ENCODE measurements at places on chromosomes 16 and 17.

GRCh38 chr17:50864747-50865059 lies 1.5 kb downstream of the TOB1 start:
- no peak for DNase-seq

DNA sequence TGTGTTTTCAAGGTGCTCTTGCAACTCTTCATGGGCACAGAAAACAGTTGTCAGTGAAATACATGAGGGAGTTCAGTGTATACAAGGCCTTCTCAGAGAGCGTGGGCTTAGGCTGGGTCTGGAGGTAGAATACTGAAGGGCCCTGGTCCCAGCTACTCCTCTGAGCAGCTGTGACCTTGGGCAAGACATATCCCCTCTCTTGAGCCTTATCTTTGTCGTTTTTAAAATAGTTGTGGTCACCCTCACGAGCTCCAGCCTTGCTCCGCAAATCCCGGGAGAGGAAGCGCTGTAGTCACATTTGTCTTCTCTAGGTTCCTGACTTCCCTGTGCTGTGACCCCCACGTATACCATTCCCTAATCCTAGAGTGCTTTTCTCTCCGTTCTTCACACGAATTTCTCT lies 3.6 kb downstream of the ZNRF1 start:
- DNase-seq = no peak

- peak; percentile 60 for DNase-seq
These were observed 16.5 kb upstream of the PRM1 start for GRCh38 chr16:11297492-11298142.

DNA sequence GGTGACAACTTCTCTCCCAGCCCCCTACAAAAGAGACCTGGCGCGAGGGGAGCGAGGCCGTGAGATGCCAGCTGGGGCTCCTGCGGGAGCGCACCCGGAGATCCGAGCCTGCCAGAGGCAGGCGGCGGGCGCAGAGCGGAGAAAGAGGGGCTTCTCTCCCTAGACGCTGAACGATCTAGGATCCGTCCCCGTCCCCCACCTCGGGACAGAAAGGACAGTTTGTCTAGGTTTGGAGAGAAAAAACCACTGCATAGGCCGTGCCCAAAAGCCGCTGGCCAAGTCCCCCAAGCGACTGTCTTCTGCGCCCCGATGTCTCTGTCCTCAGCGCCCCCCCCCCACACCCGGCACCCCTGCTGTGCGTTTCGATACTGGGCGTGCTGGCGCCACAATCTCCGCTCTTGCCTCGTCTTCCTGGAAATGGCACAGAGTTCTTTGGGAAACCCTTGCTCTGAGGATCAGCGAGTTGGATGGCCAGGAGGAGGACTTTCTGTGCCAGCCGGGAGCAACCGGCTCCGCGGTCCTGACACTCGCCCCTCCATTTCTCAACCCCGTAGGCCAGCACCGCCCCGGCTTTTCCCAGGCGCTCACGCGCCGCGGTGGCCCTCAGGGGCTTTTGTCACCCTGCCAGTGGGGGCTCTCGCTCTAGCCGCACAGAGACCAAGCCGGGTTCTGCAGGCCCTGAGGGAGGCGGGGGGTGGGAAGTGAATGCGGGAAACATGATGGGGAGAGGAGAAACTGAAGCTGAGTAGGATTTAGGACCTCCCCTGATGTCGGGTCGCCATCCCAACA lies 1.0 kb downstream of the SSTR2 start:
- no peak for DNase-seq

DNA sequence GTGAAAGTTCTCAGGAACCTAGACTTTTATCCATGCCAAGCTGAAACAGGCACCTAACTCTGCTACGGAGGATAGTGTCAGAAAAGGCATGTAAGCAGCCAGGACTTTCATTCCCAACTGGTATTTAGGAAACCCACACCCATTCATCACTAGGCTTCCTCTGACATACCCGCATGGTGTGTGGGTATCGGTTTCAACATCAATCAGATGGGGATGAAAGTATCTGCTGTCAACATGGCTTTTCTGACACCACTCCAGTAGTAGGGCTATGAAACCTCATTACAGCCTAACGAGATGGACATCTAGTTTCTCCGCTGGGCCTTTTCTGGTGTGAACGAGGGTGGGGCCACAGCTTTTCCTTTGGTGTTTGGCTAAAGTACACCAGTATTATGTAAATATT lies 1178.3 kb downstream of the CDH11 start:
- DNase-seq = no peak

DNA sequence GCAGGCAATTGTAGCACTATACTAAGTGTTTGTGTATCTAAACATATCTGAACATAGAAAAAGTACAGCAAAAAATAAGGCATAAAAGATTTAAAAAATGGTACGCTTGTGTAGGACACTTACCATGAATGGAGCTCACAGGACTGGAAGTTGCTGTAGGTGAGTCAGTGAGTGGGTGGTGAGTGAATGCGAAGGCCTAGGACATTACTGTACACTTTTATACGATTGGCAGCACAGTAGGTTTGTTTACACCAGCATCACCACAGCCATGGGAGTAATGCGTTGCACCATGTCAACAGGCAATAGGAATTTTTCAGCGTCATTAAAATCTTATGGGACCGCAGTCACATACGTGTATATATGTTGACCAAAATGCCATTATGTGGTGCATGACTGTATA lies 45.6 kb downstream of the DNAH9 start:
- DNase-seq = no peak

- no peak for DNase-seq
These were observed 8.1 kb upstream of the NLRP1 start for GRCh38 chr17:5592382-5592781.

DNA sequence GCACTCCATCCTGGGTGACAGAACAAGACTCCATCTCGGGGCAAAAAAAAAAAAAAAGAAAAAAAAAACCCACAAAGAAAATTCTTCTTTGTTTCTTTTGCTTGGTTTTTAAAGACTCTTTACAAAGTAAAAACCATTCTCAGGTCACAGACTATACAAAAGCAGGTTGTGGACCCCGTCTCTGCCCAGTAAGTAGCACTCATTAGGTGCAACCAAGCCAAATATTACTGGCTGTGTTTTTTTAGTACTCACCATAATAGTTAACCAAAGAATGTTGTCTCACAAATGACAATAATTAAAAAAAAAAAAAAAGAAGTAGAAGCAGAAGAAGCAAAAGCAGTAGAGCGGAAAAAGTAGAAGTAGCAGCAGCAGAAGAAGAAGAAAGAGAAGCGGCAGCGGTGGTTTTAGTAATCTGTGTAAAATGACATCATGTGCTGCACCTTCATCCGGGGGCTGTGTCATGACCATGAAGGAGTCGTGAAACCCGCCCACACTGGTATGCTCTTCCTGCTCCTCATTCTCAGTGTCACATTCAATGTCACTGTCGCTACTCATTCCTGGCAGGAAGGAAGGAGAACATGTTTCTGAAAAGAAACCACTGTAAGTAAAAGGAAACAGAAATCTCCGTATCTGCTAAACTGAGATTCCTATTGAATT lies 105.4 kb downstream of the TRIM37 start:
- peak; percentile 68 for DNase-seq

Measured in GM18507 (cell line).